ENCODE measurements at places on chromosomes 5 and 9.

DNA sequence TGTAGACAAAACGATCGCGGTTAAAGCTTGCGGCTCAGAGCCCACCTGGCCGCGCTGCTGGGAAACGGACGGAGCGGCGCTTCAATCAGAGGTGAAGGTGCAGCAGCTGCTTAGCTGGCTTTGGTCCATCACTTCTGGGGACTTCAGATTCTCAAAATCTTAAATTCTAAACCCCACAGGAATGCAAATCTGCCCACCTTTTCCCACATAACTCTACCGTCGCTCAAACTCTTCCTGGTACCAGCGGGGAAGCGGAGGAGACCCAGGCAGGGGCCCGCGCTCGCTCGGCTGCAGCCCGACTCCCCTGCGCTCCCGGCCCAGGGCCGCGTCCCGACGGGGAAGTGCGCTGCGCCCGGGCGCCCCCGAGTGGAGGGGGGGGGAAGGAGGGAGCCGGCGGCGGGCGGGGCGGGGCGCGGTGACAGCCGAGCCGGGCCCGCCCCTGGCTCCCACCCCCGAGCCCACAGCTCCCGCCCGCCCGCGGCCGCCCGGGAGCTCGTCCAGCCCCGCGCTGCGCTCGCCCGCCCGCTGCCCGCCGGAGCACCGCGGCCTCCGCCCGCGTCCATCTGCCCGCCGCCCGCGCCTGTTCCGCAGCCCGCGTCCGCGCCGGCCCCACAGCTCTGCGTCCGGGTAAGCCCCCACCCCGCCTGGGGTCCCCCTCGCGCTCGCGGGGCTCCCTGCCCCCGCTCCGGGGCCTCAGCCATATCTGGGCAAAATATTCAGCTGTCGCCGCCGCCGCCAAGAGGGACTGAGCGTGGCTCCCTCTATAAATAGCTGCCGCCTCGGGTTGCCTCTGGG lies at the start of gene TMOD1:
TMOD1 (plus strand) TSS at position 490 of the 795 bp plus-strand sequence. CDS start 22,523 bp downstream, outside the sequence.
- DNase-seq: peak; percentile 76

DNA sequence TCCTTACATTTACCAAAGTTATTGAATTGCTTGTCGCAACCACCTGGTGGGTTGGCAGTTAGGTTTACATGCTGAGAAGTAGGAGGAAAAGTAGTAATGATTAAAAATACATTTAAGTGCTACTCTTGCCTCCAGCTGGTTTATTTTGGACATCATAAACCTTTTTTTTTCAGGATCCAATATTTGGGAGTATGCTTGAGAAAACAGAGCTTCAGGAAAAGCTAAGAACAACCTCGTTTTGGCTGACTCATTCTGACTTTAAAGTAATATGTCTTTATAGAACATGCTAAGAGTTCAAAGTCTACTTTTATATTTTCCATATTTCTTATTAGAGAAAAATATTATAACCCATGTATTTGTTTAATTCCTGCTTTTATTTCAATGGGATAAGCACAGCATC lies 41.7 kb upstream of the BNC2 start:
- no peak for DNase-seq

- no peak for DNase-seq
Observed at GRCh38 chr5:123397538-123397937, 25.7 kb downstream of the CEP120 start.

- no peak for DNase-seq
Observed at GRCh38 chr5:65132386-65132785, 349.3 kb downstream of the ADAMTS6 start.

- no peak for DNase-seq
Observed at GRCh38 chr9:21443849-21444625, 3.8 kb downstream of the IFNA1 start.

DNA sequence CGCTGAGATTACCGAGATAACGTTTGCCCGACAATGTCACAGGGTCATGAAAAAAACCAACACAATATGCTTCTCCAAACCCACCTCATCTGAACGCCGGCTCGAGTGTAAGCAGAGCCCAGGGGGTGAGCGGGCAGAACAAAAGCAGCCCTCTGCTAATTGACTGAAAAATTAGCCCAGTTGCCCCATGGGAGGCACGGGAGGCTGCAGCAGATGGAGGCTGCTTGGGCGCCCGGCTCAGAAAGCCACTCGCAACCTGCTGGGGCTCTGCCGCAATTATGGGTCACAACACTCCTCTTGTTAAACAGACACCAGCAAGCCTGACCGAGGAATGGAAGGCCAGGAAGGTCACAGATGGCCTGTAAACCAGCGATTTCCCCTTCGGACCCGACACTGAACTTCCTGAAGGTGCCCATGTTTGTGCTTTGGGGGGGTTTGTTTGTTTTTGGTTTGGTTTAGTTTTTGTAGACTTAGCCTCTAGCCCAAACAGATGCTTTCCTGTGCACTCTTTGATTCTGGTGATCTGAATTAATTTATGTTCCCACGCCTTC lies 104.6 kb upstream of the IRX1 start:
- DNase-seq: no peak

GRCh38 chr5:56412601-56413379 lies 179.7 kb upstream of the ANKRD55 start:
- DNase-seq: no peak

DNA sequence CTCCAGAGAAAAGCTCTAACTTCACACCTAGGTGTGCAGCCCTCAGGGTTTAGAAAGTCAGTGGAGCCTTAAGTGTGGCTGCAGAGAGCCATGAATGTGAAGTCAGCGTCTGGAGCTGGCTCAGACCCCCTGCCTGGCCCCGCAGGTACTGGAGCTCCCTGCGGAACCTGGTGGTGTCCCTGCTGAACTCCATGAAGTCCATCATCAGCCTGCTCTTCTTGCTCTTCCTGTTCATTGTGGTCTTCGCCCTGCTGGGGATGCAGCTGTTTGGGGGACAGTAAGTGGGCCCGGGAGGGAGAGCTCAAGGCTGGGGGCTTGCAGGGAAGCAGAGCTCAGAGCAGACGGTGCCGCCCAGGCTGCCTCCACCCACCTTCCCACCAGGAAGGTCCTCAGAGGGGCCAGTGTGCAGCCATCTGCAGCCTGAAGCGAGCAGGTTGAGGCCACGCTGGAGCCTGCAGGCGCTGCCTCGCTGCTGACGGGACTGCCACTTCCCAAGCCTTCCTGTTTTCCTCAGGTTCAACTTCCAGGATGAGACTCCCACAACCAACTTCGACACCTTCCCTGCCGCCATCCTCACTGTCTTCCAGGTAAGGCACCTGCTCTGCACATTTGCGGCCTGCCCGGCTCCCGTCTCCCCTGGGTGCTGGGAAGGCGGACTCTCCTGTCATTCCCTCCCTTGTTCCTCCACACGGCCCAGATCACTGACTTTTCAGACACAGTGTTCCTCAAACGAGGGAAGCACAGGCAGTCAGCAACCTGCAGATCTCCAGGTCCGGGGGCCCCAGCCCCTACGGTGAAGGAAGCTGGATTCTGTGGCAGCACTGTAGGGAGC lies 108.9 kb downstream of the CACNA1B start:
- DNase-seq: no peak

DNA sequence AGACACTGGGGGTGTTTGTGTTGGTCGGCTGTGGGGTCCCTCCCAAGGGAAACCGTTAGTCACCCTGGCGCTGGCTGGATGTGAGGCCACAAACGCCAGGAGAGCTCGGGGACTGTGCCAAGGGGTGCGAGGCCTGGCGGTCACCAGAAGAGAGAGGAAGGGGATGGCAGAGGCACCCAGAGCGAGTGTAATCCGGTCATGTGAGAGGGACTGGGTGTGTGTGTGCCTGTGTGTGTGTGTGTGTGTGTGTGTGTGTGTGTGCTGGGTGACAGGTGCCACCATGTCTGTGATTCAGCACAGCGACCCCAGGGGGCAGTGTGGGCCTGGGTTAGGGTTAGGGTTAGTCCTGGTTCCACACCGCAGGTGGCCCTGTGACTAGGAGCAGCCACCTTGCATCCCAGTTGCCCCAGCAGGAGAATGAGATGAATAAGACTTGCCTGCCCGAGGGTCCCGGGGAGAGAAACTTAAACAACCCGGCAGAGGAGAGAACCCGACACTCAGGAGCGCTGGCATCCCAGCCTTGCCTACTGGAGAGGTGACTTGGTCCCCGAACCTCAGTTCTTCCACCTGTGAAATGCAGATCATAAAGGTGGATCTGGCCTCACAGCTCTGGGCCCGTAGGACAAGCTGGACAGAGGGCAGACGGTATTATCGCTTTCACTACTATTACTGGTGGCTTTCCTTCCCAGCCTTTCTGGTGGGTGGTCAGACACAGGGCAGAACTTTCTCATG lies 1.4 kb upstream of the ADAMTSL2 start:
- peak; percentile 77 for DNase-seq

DNA sequence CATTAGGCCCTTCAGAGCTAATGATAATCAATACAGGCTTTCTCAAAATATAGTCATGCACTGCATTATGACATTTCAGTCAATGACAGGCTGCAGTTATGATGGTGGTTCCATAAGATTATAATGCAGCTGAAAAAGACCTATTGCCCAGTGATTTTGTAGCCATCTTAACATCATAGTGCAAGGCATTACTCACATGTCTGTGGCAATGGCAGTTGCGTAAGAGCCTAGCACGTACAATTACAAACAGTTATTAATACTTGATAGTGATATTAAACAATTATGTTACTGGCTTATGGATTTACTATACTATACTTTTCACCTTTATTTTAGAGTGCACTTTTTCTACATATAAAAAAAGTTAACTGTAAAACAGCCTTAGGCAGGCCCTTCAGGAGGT lies 214.8 kb downstream of the ISL1 start:
- DNase-seq: no peak

- peak; percentile 23 for DNase-seq
Observed at GRCh38 chr9:114869845-114870244, 60.5 kb downstream of the TNFSF8 start.

- peak; percentile 37 for DNase-seq
Observed at GRCh38 chr5:140145818-140146522, 20.2 kb downstream of the IGIP start.

DNA sequence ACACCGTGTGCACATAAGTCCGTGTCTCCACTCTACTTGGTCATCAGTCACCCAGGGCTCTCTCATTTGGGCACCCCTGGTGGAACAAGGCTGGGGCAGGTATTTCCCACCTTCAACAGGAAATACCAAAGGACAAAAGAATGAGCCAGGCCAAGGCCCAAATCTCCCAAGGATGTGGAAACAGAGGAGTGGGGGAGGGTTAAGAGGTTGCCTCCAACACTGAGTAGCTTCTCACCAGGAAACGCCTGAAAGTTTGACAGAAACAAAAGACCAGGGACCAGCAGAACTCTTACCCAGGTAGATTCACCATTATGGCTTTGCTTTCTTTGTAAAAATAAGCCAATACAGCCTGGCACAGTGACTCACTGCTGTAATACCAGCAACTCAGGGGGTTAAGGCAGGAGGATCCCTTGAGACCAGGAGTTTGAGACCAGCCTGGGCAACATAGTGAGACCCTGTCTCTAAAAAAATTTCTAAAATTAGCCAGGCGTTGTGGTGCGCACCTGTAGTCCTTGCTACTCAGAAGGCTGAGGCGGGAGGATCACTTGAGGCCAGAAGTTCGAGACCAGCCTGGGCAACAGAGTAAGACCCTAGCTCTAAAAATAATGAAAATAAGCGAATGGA lies 12.7 kb downstream of the SLC1A3 start:
- no peak for DNase-seq

GRCh38 chr9:7549249-7549648 lies 250.3 kb downstream of the DMAC1 start:
- no peak for DNase-seq

GRCh38 chr5:76663573-76663972 lies 40.4 kb upstream of the F2RL2 start:
- no peak for DNase-seq

DNA sequence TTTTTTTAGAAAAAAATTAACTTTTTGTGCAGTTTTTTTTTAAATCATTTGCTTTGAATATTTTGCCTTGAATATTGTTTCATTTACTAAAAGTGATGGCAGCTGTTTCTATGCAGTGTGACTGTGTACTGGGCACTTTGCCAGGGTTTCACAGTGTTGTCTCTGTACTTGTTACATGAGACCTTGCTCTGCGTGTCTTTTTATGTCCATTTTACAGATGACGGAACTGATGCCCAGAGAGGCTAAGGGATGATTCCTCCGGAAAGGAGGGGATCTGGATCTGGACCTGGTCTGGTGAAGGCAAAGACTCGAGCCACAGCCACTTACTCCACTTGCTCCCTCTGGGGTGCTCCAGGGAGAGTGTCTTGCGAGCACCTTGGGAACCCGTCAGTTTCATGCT lies 124.8 kb upstream of the PTCH1 start:
- no peak for DNase-seq

GRCh38 chr5:169050146-169050571 lies 250.8 kb downstream of the SLIT3 start:
- no peak for DNase-seq

DNA sequence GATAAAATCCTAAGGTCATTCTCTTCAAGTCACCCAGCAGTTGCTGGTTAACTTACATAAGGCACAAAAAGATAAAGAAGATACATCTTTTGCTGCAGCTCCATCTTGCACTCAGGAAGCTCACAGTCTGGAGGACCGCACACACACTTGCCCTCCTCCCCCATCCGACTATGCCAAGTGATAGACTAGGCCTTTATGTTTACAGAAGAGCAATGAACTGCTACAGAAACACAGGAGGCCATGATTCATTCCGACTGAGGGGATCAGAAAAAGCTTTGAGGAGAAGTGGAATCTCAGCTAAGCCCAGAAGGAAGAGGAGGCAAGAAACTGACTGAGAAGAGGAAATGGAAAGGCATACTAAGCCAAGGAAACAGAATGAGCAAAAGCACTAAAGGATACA lies 17.4 kb downstream of the NRG2 start:
- no peak for DNase-seq

GRCh38 chr5:57221049-57221568 lies 47.2 kb downstream of the GPBP1 start:
- peak; percentile 44 for DNase-seq

DNA sequence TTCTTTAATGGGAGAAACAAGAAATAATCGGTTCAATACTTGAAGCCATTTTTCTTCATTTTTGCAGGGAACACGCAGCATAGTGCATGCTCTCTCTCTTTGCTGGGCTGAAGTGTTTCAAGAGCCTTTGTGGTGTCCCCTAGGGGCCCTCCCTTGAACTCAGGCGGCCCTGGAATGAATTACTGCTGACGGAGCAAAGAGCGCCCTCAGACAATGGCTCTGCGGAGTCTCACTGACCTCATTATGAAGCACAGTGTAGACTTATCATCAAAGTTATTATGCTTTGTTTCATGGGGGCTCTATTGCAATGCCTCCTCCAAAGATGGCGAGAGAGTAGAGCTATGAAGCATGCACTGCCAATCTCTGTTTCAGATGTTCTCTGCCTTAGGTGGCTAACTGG lies 64.8 kb upstream of the ADCY2 start:
- no peak for DNase-seq

- DNase-seq: no peak
Observed at GRCh38 chr9:2140600-2141223, 125.6 kb downstream of the SMARCA2 start.

- DNase-seq: peak; percentile 25
Observed at GRCh38 chr5:151075698-151076331, 5.0 kb downstream of the TNIP1 start.

GRCh38 chr5:146440870-146441495 lies 6.2 kb upstream of the TCERG1 start:
- DNase-seq: no peak

- peak; percentile 68 for DNase-seq
Observed at GRCh38 chr9:136947955-136948510, 3.0 kb downstream of the C8G start.
